ENCODE measurements at places on chromosomes 3 and 15. TPM values are rescaled to one million over a fixed set of nuclear protein-coding genes. Genes with fewer than 3 reads are reported as not detected.

Gene ERC2
- 0.19 TPM for total RNA-seq

Gene ITGA11
- total RNA-seq: 54.2 TPM

Gene GASK1A
- total RNA-seq: not detected

Gene EPHB1
- 11.0 TPM for total RNA-seq

Gene CEMIP
- total RNA-seq: 0.53 TPM

Gene GPR62
- 0.06 TPM for total RNA-seq

Gene ZNF502
- total RNA-seq: 2.6 TPM

Gene EIF1B
- 23.0 TPM for total RNA-seq

Gene RTP3
- not detected for total RNA-seq

Gene GOLGA6L9
- 5.2 TPM for total RNA-seq

Gene TM4SF1
- 810 TPM for total RNA-seq

Gene HEMK1
- total RNA-seq: 12.9 TPM

Gene GOLGA8Q
- not detected for total RNA-seq

Gene GOLGA8H
- 0.23 TPM for total RNA-seq

Gene CFAP91
- 0.70 TPM for total RNA-seq

Gene ALDH1A3
- 27.1 TPM for total RNA-seq

Gene ANKRD63
- total RNA-seq: not detected

Gene CLRN1
- not detected for total RNA-seq

Gene GOLGA8S
- total RNA-seq: 0.06 TPM

Gene BOC
- total RNA-seq: 4.2 TPM

Data from glomerular endothelial cell (primary cell).